AG04450 (cell line): ENCODE measurements at places on chromosomes 2 and 18.

GRCh38 chr18:9831036-9831722 is 54.6 kb upstream of the TXNDC2 start:
- DNase-seq, result no peak

DNA sequence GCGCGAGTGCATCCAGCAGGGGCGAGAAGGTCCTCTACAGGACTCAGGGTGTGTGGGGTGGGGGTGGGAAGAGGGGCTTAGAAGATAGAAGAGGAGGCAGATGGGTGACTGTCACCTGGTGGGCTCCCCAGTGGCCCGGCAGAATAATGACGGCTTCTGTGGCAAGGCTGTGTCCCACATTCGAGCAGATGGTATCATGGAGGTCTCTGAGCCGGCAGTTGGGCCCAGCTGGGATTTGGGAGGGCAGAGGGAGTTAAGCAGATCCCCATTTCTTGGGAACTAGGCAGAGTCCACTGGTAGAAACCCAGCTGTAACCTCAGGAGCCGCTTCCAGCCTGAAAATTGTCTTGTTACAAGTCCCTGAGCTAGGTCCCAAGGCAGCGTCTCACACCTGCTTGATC is 28.4 kb upstream of the DTNB start:
- DNase-seq, result no peak

- no peak for DNase-seq
Observed at GRCh38 chr18:26536032-26536431, 12.3 kb downstream of the KCTD1 start.

DNA sequence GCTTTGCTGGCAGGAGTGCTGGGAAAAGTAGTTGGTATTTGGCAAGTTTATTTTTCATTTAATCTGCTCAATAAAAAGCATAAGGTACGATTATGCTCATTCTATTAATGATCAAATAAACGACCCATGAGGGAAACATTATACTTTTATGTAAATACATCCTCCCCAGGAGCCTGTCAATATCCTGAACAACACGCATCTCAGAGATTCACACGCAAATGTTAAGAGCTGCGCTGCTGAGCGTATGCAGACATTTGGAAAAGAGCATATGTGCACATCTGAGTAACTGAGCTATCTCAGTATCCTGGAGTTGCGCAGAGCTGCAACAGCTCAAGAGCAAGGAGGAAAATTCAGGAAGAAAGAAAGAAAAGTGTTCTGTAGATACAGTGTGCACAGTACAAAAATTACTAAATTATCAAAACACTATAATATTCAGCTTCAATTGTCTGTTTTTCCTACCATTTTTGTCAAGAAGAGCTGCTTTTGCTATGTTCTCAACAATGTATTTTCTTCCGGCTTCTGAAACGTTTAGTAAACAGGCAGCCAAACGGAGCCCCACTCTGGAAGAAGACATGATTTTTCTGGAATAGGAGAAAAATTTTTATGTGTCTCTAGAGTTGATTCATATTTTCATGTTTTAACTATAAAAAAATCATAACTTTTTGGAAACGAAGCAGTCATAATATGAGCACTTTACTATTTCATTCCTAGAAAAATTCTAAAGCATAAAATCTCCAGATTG is 2.4 kb downstream of the FTCDNL1 start:
- no peak for DNase-seq

GRCh38 chr2:153871231-153872221 is at the start of gene GALNT13:
Gene GALNT13 (plus strand): TSS chr2:153871922.
- DNase-seq, result no peak

DNA sequence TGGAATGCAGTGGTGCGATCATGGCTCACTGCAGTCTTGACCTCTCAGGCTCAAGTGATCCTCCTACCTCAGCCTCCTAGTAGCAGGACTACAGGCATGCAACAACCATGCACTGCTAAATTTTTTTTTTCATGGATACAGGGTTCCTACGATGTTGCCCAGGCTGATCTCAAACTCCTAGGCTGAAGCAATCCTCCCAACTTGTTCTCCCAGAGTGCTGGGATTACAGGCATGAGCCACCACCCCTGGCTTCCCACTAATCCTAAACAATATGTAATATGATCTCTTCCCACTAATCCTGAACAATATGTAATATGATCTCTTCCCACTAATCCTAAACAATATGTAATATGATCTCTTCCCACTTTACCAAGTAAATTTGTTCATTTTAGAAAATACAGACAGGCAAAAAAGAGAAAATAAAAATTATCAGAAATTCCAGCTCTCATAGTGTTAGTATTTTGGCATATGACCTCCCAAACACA is 33.7 kb upstream of the C18orf32 start:
- DNase-seq, result no peak

DNA sequence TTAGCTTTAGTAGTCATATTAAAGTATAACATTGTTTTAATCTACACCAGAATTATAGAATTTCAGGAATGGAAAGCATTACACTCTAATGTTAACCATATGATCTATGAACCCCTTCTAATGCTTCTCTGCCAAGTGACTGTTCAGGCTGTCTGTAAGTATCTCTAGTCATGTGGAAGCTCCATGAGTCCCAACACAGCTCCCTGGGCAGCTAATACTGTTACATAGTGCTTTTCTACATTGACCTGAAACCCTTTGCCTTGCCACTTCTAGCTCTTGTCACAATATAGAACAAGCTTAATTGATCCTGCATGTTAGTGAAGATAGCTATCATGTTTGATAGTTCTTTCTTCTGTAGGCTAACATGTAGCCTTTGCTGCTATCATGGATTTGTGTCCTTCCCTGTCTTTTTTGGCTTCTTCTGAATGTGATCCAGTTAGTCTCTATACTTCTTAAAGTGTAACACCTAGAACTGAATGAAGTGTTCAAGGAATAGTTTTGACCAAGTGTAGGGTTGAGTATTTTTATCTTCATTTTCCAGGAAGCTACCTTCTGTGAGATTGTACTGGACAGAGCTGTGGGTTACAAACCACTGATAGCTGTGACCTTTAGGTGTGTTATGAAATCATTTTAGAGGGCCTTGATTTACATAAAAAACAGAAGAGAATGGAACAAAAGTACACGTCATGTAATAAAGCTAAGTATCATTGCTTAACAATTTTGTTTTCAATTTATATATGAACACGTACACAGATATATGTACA is 23.7 kb downstream of the BABAM2 start:
- DNase-seq, result no peak

- no peak for DNase-seq
Observed at GRCh38 chr2:212423089-212423488, 115.5 kb downstream of the ERBB4 start.

DNA sequence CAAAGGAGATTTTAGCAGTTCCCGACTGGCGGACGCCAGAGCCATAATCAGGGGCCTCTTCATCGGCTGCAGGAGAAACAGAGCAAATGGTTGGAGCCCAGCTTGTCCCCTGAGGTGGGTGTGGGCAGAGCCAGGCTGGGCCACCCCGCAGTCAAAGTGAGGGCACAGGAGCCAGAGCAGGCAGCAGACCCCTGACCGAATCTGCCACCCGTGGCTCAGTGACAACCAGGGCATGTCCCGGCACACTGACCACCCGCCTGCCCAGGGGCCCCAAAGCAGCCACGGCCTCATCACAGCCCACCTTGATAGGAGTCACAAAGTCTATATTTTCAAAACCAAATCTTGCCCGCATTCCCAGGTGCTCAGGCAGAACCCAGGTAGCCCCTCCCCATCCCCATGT is 55.6 kb downstream of the AQP12A start:
- DNase-seq, result no peak

- no peak for DNase-seq
Observed at GRCh38 chr2:121064186-121064585, 220.8 kb downstream of the TFCP2L1 start.

DNA sequence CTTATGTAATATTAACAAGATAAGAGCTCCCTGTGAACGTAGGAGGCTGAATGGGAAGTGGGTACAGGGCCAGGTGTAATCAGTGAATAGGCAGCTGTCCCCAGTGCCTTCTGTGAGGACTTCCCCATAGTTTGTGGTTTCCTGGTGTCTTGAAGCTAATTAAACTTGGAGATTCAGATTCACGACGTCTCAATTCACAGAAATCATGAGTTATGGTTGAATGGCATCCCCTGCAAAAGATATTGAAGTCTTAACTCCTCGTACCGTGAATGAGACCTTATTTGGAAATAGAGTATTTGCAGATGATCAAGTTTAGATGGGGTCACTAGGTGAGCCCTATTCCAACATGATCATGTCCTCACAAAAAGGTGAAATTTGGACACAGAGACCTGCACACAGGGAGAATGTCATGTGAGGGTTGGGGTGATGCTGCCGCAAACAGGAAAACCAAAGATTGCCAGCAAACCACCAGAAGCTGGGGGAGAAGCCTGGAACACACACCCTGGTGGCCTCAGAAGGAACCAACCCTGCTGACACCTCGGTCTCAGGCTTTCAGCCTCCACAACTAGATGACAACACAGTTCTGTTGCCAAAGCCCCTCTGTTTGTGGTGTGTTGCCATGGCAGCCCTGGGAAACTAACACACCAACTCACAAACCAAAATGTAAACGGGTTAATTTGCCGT is 13.2 kb downstream of the ARL4C start:
- DNase-seq, result no peak

DNA sequence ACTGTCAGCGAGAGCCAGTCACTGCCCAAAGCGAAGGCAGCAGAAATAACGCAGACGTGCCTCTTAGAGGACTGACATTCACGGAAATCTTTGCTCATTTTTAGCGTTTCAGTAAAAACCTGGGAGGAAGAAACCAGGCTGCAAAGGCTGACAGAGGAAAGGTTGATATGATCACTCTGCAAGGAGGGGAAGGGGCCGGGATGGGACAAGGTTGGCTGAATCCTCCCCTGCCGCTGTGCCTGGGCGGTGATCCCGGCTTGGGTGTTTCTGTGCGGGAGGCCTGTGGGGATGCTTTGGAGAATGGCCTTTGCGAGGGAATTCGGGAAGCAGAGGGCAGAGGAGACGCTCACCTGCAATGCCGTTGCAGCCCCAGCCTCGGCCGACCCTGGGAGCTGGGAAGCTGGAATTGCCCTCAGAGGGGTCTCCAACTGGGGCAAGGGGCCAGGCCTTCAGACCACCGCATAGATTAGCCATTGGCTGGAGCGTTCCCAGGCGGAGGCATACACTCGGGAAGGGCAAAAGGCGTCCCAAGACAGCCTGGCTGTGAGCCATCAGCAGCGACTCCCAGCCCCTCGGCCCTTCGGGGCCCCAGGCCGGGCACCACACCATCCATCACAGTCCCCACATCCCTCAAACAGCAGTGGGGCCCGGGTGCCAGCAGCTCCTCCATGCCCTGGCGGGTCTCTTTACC is 111.7 kb upstream of the GPC1 start:
- no peak for DNase-seq

- DNase-seq, result no peak
Observed at GRCh38 chr2:22020091-22020742, 896.4 kb downstream of the TDRD15 start.

GRCh38 chr2:97907369-97908100 is 88.2 kb downstream of the TMEM131 start:
- DNase-seq, result no peak

GRCh38 chr2:155393406-155393805 is 694.9 kb downstream of the KCNJ3 start:
- no peak for DNase-seq

DNA sequence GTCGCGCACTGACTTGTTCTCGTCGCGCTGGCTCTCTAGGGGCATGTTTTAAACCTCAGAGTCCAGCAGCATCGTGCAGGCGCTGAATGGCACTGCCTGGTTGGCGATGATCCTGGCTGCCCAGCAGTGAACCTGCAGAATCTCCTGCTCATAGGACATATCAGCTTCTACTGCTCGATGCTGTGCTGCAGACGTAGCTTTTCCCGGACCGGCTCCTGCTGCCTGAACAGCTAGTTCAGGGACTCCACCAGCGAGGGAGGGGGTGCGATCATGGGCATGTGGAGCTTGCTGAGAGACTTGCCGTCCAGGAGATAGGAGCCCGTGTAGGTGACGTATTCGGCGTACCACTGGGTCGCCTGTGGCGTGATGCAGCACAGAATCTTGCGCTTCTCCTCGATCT is 890.0 kb upstream of the LRRTM1 start:
- no peak for DNase-seq

GRCh38 chr2:206176121-206176520 is 16.4 kb downstream of the EEF1B2 start:
- no peak for DNase-seq

DNA sequence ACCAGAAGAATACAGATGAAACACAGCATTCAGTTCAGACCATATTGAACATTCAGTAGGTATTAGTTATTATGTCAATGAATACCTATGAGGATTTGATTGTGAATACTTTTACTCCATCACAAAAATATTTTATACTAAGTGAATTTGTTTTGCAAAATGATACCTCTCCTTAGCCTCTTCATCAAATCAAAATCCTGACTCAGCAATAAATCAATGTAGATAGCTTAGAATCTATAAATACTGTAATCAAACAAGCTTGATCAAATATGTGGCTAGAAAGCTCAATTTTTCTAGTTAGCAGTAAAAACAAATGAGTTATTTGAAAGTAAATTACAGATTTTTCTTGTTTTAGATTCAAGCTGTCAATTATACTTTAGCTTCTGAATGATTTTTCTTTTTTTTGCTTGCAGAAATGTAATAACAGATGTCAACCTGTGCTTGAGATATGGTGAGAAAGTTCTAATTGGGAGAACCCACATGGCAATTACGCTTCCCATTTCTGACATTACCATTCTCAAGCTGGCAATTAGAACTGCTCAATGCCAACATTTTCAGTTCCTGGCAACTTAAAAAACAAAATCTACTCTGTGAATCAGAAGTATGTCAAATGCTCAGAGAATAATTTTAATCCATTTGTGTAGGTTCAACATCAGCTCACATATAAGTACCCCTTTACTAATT is 109.6 kb downstream of the PRELID3A start:
- DNase-seq, result no peak

DNA sequence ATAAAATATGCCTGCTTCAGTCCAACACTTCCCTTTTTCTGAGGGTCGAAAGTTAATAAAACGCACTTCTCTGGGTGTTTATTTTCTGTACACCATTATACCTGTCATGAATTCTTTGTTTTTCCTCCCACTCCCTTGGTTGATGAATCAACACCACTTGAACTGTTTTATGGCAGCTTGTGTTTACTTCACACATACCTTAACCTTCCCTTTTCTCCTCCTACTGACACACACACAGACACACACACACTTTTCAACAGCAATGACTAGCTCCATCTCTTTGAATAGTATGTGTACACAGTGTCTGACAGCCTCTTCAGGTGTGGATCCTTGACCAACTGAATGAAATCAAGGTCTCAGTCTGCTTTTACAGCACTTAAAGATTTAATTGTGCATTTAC is 91.3 kb downstream of the SATB2 start:
- DNase-seq, result no peak

DNA sequence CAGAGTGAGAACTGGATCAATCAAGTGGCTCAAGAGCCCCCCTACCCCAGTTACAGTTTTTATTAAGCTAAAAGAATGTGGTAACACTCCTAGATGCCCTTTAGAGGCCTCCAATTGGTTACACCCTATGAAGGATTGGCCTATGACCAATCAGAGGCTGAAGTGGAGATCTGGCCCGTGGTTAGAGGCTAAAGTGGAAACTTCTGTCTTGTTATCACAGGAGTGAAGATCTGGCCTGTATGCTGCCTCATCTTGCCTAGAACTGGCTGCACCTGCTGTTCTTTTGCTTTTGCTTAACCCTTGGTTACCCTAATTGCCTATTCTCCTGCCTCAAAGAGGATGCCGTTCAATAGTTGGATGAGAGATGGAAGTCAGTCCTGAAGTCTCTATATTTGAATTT is 100.1 kb upstream of the MAP2 start:
- DNase-seq, result no peak
